ENCODE measurements at places on chromosomes 16 and 17. TPM values are rescaled to one million over a fixed set of nuclear protein-coding genes. Genes with fewer than 3 reads are reported as not detected.

Gene GJC1
- total RNA-seq, result 1.4 TPM

Gene CES4A
- total RNA-seq, result 6.0 TPM

Gene SMIM22
- total RNA-seq, result 12.9 TPM

Gene SLC47A1
- total RNA-seq, result 2.7 TPM

Gene KRT28
- not detected for total RNA-seq

Gene TBX6
- total RNA-seq, result 3.6 TPM

Gene ROGDI
- 21.3 TPM for total RNA-seq

Gene HASPIN
- 3.4 TPM for total RNA-seq

Gene AANAT
- not detected for total RNA-seq

Gene UTS2R
- total RNA-seq, result not detected

Gene LSM12
- 41.8 TPM for total RNA-seq

Gene ZNF624
- 2.7 TPM for total RNA-seq

Gene KLHL10
- total RNA-seq, result 0.32 TPM

Gene CTRB2
- not detected for total RNA-seq

Gene LRRC75A
- 0.08 TPM for total RNA-seq

Gene SEPTIN1
- total RNA-seq, result 2.4 TPM

Gene FGF11
- total RNA-seq, result 8.6 TPM

Gene KRTAP4-3
- not detected for total RNA-seq

Gene KIAA0513
- total RNA-seq, result 8.1 TPM

Gene TCAP
- total RNA-seq, result 0.40 TPM

Gene KRT40
- not detected for total RNA-seq

Gene PRAC1
- total RNA-seq, result not detected

Gene DDX28
- 12.1 TPM for total RNA-seq

Gene ADPRM
- 4.5 TPM for total RNA-seq

Gene KRTAP9-3
- not detected for total RNA-seq

Gene ZG16
- not detected for total RNA-seq

Gene MARVELD3
- total RNA-seq, result 3.6 TPM

Gene MYL11
- total RNA-seq, result 2.2 TPM

Gene GRB7
- 45.3 TPM for total RNA-seq

Gene GGA3
- total RNA-seq, result 20.6 TPM

Gene ST6GALNAC1
- 16.9 TPM for total RNA-seq

Gene GUCY2D
- 3.5 TPM for total RNA-seq

Gene ALDH3A1
- total RNA-seq, result 194 TPM

Gene PAFAH1B1
- total RNA-seq, result 102 TPM

Gene MYH1
- total RNA-seq, result not detected

Gene PTX4
- not detected for total RNA-seq

Gene CHRNE
- 0.32 TPM for total RNA-seq

Gene QPRT
- 0.60 TPM for total RNA-seq

Gene HSF4
- 10.9 TPM for total RNA-seq

Gene PLA2G15
- total RNA-seq, result 4.8 TPM

Gene CFAP119
- total RNA-seq, result 2.2 TPM

Gene CYB5B
- 83.7 TPM for total RNA-seq

Gene PLA2G10
- not detected for total RNA-seq

Gene AGRP
- total RNA-seq, result not detected

Gene LGALS9
- 22.6 TPM for total RNA-seq

Gene MFSD6L
- 0.72 TPM for total RNA-seq

Gene HOXB6
- total RNA-seq, result 0.28 TPM

Gene SDR42E2
- not detected for total RNA-seq

Gene ITGB4
- total RNA-seq, result 134 TPM

Gene PYY
- total RNA-seq, result not detected

Gene HES7
- total RNA-seq, result 0.40 TPM

Gene TVP23A
- total RNA-seq, result not detected

Gene TP53
- total RNA-seq, result 74.1 TPM

Gene ZDHHC1
- 3.8 TPM for total RNA-seq

Gene KRTAP9-4
- not detected for total RNA-seq
